Dermis microvascular lymphatic vessel endothelial cell (primary cell): ENCODE measurements at places on chromosomes 7 and 10. TPM values are rescaled to one million over a fixed set of nuclear protein-coding genes. Genes with fewer than 3 reads are reported as not detected.

The INMT gene
- under 0.01 TPM in 1 of 2 replicates, not detected in the other for total RNA-seq

The EN2 gene
- under 0.01 TPM in 1 of 2 replicates, not detected in the other for total RNA-seq

The ABCB1 gene
- total RNA-seq: 1.0 and 1.3 TPM in 2 replicates

The SLC37A3 gene
- total RNA-seq: 46.5 and 72.7 TPM in 2 replicates

The SLC16A9 gene
- 0.26 TPM in 1 of 2 replicates, not detected in the other for total RNA-seq

The OPN1SW gene
- total RNA-seq: not detected in 2 replicates

The CRHR2 gene
- total RNA-seq: not detected in 2 replicates

The EXOC4 gene
- total RNA-seq: 96.9 and 127 TPM in 2 replicates

The GRID1 gene
- under 0.01 TPM in 1 of 2 replicates, not detected in the other for total RNA-seq

The CDNF gene
- 0.26 and 0.38 TPM in 2 replicates for total RNA-seq

The MYO3A gene
- total RNA-seq: not detected in 2 replicates

The SPDYE16 gene
- total RNA-seq: 0.13 TPM in 1 of 2 replicates, not detected in the other

The IRF5 gene
- 0.25 and 0.26 TPM in 2 replicates for total RNA-seq

The AZGP1 gene
- not detected in 2 replicates for total RNA-seq

The ZRANB1 gene
- total RNA-seq: 15.1 and 19.7 TPM in 2 replicates

The PTPRN2 gene
- 2.4 and 3.4 TPM in 2 replicates for total RNA-seq

The TSPAN13 gene
- total RNA-seq: 37.7 and 42.6 TPM in 2 replicates

The H2BK1 gene
- total RNA-seq: not detected in 2 replicates

The NEUROG3 gene
- not detected in 2 replicates for total RNA-seq

The NOS3 gene
- 28.4 and 31.6 TPM in 2 replicates for total RNA-seq

The FXYD4 gene
- not detected in 2 replicates for total RNA-seq

The TCF7L2 gene
- 1.3 and 2.1 TPM in 2 replicates for total RNA-seq

The RPP30 gene
- 27.3 and 36.3 TPM in 2 replicates for total RNA-seq

The CALML5 gene
- not detected in 2 replicates for total RNA-seq

The CALHM1 gene
- total RNA-seq: not detected in 2 replicates

The PSPH gene
- 21.5 and 29.1 TPM in 2 replicates for total RNA-seq

The TEX47 gene
- not detected in 2 replicates for total RNA-seq

The CYP2C19 gene
- total RNA-seq: not detected in 2 replicates

The EGR2 gene
- total RNA-seq: 0.13 TPM in 1 of 2 replicates, not detected in the other

The NXPH1 gene
- not detected in 2 replicates for total RNA-seq

The NPY4R2 gene
- not detected in 2 replicates for total RNA-seq

The AKR1D1 gene
- total RNA-seq: not detected in 2 replicates

The CLRN3 gene
- total RNA-seq: 0.13 and 0.25 TPM in 2 replicates

The PURB gene
- 14.4 and 18.1 TPM in 2 replicates for total RNA-seq

The TMEM196 gene
- total RNA-seq: not detected in 2 replicates

The PRKAR2B gene
- total RNA-seq: 12.0 and 19.9 TPM in 2 replicates

The PRSS37 gene
- total RNA-seq: not detected in 2 replicates

The SGCE gene
- 59.6 and 85.8 TPM in 2 replicates for total RNA-seq

The CCL24 gene
- total RNA-seq: not detected in 2 replicates

The HABP2 gene
- 0.25 TPM in 1 of 2 replicates, not detected in the other for total RNA-seq

The TMEM225B gene
- 0.13 and 0.25 TPM in 2 replicates for total RNA-seq

The COL13A1 gene
- 0.76 and 4.7 TPM in 2 replicates for total RNA-seq
